ENCODE measurements at places on chromosomes 6 and 20.

DNA sequence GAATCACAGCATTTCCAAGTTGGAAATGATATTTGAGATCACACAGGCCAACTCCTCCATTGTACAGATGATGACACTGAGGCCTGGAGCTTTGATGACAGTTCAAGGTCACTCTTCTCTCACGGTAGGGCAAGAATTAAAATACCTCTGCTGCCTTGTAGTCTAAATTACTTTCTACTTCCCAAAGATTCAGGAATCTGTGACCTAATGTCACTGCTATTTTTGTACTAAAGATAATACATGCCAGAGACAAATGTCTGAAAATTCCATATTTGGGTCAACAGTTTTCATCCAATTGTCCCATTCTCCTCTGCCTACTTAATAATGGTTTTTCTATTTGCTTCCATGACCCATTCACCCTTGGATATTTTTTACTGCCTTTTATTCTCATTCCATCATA, 160.0 kb downstream of the SOD2 start:
- DNase-seq = no peak

GRCh38 chr6:34235307-34236130, 1.2 kb upstream of the HMGA1 start:
- peak; percentile 30 for DNase-seq

DNA sequence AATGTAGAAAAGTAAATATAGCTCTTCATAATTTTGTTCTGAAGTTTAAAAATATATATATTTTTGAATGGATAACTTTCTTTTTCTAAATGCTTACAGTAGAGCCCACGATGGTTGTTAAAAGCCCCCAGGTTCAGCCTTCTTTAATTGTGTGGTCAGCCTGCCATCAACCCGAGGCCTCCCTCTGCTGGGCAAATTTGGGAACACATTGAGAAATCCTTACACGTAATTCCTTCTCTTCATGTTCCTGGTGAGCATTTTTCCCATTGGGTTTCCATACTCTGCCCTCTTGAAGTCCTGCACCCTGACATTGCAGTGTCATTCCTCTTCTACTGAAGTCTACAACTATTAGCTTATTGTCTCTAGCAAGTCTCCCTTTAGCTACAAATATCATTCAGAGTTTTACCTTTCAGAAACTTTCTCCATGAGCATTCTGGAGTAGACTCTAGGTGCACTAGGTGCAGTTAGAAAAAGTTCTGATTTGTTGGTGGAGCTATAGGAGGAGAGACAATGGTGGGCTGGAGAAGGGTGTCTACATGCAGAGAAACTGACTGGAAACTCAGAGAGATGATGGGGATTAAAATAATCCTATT, 40.6 kb downstream of the TRIM38 start:
- DNase-seq = no peak

GRCh38 chr6:34656378-34657036, 40.1 kb downstream of the ILRUN start:
- DNase-seq = no peak

- no peak for DNase-seq
These were observed 229.4 kb downstream of the TBC1D7 start for GRCh38 chr6:13098793-13099570.

- no peak for DNase-seq
These were observed 360.3 kb upstream of the PTCHD4 start for GRCh38 chr6:48471326-48471725.

DNA sequence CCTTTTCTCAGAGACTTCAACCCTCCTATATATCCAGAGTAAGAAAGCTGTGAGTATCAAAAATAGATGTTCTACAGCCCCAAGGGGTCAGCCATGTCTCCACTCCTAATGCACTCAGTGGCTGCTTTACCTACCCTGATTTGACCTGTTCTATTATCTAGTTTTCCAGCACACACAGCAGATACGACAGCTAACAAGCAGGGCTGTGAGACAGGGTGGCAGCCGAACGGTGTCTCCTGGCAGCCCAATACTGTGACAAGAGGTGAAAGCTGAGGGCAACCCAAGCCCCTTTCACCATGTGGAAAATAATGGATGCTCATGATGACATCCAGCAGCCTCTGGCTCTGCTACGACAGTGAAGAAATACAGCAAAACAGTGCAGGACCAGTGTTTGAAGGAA, 67.9 kb downstream of the KIF13A start:
- no peak for DNase-seq

DNA sequence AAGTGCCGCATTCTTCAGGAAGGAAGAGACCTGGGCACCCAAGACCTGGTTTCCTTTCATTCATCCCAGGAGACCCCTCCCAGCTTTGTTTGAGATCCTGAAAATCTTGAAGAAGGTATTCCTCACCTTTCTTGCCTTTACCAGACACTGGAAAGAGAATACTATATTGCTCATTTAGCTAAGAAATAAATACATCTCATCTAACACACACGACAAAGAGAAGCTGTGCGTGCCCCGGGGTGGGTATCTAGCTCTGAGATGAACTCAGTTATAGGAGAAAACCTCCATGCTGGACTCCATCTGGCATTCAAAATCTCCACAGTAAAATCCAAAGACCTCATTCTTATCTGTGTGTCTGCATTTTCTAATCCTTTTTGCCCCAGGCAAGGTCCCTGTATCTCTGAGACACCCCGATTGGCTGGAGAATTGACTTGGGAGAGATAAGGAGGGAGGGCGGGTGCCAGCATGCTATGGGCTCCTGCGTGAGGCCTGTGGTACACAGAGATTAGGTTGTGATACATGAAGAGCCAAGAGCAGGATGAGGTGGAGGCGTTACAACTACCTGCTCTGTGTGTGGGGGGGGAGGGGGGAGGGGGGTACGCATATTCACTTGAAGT, 4.8 kb downstream of the MUC21 start:
- no peak for DNase-seq

DNA sequence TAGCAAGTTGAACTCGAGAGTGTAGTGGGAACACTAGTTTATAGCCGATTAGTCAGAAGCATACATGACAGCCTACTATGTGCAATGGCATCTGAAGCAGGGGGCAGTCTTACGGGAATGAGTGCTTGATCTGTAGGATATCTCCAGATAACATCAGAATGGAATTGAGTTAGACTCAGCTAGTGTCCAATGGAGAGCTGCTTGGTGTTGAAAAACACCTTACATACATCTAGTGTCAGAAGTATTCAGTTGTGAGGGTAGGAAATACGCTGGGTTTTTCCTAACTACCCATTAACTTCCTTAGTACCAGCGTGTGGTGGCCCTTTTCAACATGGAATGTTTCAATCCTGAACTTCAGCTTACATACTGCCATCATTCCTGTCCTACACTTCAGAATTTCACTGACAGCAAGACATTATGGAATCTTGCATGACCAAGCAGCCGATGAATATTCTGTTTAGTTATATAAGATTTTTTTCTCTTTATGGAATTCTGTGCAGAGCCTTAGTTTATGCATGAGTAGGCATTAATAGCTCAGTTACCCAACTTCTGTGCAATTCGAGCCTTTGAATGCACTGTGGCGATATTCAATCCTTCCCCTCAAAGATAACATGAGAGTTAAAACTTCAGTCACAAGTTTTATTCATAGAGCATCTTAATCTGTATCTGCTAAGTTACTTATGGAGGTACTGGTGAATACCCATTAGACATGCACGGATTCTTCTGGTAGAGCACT, 218.6 kb upstream of the MOCS1 start:
- no peak for DNase-seq

DNA sequence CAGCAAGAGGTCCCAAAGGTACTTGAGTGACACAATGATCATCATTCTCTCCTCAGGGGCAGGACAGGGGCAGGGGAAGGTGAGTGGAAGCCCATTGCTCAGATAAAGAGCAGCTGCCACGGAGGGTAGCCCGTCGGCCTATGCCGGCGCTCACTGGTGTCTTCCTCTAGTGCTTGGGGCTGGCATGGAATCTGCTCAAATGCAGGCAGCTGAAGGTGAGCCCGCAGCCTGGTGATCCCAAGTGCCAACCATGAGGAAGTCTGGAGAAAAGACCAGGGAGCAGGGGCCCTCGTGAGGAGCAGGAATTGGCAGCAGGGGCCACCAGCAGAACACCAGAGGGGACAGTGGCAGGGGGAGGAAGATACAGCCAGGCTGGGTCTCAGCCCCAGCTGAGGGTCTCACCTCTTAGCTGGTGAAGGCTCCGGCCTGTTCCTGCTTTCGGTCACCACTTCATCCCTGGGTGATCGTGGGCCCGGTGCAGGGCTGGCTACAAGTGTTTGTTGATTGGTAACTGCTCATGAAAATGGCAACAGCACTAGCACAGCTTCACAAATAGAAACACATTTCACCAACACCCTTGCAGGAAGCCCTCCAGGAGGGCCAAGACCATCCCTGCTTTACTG, 24.7 kb downstream of the RBCK1 start:
- DNase-seq = no peak

DNA sequence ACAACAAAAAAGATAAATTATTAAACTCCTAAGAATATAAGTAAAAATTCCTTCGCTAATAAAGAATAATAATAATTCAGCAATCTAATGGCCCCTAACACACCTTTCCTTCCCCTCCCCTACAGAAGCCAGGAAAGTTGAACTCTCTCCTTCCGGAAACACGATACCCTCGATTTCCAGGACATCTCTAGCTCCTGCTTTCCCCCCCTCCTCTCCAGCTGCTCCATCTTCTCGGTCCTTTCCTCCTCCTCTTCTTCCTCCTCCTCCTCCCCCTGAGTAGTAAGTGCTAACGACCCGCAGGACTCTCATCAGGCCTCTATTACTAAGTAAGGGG, 603 bp downstream of the TASP1 start:
- no peak for DNase-seq

DNA sequence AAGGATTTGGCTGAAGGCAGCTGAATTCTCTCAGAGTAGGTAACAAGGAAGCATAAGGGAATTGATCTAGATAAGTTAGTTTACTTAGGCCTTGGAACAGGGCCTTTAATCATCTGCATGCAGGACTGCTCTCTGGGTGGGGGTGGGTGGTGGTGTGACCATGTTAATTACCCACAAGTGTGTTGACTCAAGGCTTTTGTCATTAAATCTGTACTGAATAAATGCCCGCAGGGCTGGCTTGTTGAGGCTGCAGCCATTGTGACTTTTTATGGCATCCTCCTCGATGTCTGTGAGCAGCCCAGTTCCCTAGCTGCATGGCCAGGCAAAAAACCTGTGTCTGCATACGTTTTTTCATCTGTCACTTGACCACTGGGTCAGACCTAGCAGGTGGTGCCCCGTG, 63.5 kb upstream of the ASCC3 start:
- no peak for DNase-seq

DNA sequence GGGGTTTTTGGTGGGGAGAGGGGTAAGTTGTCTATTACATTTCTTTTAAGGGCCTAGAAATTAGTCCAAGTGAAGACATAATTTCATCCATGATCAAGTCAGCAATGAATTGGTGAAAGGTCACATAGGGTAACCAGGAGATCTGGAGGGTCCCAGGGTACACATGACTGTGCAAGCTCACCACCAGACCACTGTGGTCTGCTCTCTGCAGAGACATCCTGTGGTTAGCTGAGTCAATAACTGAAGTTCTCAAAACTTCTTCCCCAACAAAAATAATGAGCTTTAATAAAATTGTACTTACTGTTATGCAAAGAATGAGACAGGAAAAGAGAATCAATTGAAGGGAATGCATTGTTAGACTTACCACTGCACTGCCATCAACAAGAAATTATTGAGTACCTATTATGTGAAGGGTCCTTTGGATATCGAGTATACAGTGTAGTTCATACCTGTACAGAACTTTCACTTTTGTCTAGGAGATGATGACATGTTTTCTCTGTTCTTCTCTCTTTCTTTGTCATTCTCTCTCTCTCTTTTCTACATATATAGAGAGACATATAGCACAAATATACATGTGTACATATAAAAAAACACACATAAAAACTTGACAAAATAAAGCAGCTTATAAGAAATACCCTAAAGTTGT, 209.8 kb downstream of the GJA1 start:
- no peak for DNase-seq

GRCh38 chr20:49635866-49636265, 67.9 kb upstream of the PTGIS start:
- no peak for DNase-seq

DNA sequence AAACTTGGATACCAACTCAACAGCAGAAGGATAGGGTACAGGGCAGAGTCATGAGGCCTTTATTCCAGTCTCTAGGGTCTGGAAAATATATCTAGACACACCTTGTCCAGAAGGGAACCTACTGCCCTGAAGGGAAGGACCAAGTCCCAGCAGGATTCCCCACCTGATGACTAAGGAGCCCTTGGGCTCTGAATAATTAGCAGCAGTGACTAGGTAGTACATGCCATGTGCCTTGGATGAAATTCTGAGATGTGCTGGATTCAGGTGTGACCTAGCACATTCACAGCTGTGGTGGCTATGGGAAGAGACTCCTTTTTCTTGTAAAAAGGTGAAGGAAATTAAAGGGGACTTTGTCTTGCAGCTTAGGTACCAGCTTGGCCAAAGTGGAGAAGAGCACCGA, 364.3 kb upstream of the PTCHD4 start:
- DNase-seq = no peak

GRCh38 chr6:110541701-110542309, 65.4 kb upstream of the SLC22A16 start:
- no peak for DNase-seq

- DNase-seq = no peak
These were observed at the start of gene MRAP2 for GRCh38 chr6:84033523-84034451. MRAP2 (plus strand) TSS chr6:84033772; CDS start chr6:84055319, 21,547 bp downstream.

DNA sequence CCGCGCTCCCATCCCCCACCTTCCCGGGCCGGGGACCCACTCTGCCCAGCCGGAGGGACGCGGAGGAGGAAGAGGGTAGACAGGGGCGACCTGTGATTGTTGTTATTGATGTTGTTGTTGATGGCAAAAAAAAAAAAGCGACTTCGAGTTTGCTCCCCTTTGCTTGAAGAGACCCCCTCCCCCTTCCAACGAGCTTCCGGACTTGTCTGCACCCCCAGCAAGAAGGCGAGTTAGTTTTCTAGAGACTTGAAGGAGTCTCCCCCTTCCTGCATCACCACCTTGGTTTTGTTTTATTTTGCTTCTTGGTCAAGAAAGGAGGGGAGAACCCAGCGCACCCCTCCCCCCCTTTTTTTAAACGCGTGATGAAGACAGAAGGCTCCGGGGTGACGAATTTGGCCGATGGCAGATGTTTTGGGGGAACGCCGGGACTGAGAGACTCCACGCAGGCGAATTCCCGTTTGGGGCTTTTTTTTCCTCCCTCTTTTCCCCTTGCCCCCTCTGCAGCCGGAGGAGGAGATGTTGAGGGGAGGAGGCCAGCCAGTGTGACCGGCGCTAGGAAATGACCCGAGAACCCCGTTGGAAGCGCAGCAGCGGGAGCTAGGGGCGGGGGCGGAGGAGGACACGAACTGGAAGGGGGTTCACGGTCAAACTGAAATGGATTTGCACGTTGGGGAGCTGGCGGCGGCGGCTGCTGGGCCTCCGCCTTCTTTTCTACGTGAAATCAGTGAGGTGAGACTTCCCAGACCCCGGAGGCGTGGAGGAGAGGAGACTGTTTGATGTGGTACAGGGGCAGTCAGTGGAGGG, 2.8 kb downstream of the SOX4 start:
- peak; percentile 3 for DNase-seq

GRCh38 chr6:143264986-143265764, 185.3 kb downstream of the ADAT2 start:
- no peak for DNase-seq

All from activated T-helper 1 cell treated with anti-CD3 and anti-CD28 coated beads, Interleukin-12 subunit alpha, Interleukin-12 subunit beta, Interleukin-2, Interleukin-4 antibody, amounts not matched to agents 30 ng/mL and 10 ng/mL and 1 ng/mL, durations not matched to agents 14 hours and 24 hours and 36 hours (primary cell).